ENCODE measurements at places on chromosomes 6 and 20. TPM values are rescaled to one million over a fixed set of nuclear protein-coding genes. Genes with fewer than 3 reads are reported as not detected.

- DNase-seq, result no peak
Measured at GRCh38 chr6:124373386-124373785, 569.7 kb downstream of the NKAIN2 start.

DNA sequence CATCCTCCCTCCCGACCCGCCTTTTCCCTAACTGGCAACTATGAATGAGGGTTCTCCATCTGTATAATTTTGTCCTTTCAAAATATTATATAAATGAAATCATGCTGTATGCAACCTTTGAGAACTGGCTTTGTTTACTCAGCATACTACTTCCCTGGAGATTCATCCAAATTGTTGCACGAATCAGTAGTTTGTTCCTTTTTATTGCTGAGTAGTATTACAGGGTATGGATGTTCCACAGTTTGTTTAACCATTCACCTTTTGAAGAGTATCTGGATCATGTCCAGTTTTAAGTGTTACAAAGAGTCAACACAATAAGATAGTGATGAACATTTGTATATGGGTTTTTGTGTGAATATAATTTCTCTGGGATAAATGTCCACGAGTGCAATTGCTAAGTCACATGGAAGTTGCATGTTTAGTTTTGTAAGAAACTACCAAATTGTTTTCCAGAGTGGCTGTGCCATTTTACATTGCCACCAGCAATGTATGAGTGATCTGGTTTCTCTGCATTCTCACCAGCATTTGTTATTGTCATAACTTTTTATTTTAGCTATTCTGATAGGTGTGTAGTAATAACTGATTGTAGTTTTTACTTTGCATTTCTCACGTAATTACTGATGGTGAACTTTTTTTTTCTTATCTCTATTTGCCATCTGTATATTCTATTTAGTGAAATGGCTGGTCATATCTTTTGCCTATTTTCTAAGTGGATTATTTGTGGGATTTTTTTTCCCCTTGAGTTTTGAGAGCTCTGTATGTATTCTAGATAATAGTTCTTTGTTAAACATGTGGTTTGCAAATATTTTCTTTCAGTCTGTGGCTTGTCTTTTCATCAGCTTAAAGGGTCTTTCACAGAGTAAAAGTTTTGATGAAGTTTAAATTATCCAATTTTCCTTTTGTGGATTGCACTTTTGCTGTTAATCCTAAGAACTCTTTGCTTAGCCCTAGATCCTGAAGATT is 14.4 kb upstream of the RNF24 start:
- no peak for DNase-seq

DNA sequence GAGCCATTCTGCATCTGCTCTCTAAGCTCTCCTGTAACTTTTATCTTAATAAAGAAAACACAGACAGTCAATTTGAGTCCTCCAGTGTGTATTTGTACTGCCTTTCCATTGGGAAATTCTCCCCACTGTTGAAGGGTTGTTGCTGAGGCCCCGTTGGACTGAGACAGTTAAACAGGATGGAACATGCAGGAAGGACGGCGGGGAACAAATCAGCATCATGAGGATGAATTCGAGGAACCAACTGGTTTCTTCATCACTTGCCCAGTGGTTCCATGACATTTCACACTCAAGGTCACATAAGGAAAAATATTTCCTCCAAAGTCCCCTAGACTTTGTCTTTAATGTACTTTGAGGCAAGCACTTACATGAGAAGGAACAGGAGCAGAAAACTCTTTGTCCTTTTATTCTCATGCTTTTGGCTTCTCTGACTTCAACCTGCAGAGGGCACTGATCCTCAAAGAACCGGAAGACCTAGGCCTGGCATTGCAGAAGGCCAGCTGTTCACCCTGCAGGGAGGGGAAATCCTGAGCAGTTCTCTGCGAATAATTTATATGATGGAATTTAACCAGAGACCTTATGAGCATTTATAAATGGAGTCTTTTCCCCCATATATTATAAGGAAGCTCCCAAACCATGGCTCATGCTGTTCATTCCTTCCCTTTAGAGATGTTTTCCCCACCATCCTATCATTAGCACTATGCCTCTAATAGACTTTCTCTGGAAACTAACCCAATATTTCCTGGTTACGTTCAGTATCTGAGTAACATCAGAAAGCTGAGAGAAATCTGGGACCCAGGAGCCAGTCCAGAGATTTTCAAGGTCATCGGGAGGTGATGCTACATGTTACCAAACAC is 55.2 kb upstream of the ADGRF1 start:
- peak; percentile 53 for DNase-seq

GRCh38 chr20:64084685-64085152 is 521 bp upstream of the LKAAEAR1 start:
- DNase-seq, result no peak

GRCh38 chr6:143821359-143821758 is 21.8 kb upstream of the LTV1 start:
- no peak for DNase-seq

DNA sequence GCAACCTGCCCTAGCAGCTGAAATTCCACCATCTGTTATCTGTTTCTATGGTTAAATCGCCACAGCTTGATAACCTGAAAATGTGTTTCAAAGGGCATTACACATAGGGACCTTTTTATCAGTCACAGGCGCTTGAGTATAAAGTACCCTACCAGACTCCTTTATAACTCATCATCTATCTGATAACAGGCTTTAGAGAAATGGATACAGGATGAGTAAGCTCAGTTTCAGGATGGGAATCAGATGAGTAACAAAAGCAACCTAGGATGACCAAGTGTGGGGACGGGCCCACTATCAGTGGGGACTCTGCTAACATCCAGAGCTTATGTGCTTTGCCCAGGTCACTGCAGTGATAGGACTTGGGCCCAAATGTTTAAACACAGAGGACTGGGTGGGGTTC is 75.6 kb downstream of the PRND start:
- DNase-seq, result no peak

- no peak for DNase-seq
Measured at GRCh38 chr20:42484335-42484734, 705.4 kb downstream of the PTPRT start.

GRCh38 chr6:38172739-38173410 is 353.3 kb downstream of the ZFAND3 start:
- no peak for DNase-seq

GRCh38 chr6:87293526-87293925 is 28.9 kb upstream of the SMIM8 start:
- no peak for DNase-seq

DNA sequence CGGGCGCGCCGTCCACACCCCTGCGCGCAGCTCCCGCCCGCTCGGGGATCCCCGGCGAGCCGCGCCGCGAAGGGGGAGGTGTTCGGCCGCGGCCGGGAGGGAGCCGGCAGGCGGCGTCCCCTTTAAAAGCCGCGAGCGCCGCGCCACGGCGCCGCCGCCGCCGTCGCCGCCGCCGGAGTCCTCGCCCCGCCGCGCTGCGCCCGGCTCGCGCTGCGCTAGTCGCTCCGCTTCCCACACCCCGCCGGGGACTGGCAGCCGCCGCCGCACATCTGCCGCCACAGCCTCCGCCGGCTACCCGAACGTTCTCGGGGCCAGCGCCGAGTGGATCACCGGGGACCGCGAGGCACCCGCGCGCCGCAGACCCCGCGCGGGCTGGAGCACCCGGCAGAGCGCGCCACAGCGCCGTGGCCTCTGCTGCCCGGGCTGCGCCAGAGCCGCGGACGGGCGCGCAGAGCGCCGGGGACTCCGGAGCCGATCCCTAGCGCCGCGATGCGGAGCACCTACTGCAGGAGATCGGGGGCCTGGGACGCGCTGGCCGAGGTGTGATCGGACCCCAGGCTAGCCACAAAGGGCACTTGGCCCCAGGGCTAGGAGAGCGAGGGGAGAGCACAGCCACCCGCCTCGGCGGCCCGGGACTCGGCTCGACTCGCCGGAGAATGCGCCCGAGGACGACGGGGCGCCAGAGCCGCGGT is at the start of gene BMP2:
TSS of gene BMP2 (plus strand) at position 151 of the 692 bp plus-strand sequence. CDS start 2,441 bp downstream, outside the sequence.
- DNase-seq, result peak; percentile 84

- no peak for DNase-seq
Measured at GRCh38 chr6:3159805-3160781, 2.7 kb upstream of the TUBB2A start.

DNA sequence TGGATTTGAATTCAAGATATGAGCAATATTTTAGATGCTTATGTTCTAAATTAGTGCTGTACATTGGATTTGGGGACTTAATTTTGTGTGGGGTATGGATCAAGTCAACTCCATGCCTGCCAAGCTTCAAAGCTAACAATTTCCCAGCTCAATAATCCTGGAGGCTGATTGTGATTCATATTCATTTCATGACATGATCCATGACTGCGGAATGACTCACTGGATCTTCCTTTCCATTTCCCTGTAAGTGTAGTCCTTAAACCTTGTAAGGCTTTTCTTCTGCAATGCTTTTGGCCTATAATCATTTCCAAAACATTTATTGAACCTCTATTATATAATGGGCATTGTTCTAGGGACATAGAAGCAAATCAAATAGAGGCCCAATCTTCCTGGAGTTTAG is 44.7 kb upstream of the CCN2 start:
- DNase-seq, result no peak

DNA sequence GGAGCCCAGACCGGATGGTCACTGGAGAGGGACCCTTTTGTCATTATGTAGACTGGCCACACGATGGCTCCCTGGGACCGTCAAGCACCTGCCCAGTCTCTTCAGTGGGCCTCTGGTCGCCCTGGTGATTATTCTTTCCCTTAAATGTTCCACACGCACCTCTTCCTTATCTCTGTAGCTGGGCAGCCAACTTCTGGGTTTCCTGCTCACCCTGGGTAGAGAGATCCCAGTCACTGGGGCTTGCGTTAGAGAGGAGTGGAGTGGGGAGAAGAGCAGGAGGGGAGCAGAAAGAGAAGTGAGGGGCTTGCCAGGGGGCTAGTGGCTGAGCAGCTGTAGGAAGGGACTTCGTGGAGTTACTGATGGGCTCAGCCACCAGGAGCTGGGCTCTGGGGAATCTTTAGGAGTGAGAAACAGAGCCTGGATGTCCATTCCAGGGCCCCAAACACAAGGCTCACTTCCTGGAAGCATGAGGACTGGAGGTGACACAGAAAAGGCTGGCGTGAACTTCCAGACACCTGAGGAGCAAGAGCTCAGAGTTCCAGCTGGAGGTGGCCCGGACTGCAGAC is 150.1 kb downstream of the DHX35 start:
- DNase-seq, result peak; percentile 43

DNA sequence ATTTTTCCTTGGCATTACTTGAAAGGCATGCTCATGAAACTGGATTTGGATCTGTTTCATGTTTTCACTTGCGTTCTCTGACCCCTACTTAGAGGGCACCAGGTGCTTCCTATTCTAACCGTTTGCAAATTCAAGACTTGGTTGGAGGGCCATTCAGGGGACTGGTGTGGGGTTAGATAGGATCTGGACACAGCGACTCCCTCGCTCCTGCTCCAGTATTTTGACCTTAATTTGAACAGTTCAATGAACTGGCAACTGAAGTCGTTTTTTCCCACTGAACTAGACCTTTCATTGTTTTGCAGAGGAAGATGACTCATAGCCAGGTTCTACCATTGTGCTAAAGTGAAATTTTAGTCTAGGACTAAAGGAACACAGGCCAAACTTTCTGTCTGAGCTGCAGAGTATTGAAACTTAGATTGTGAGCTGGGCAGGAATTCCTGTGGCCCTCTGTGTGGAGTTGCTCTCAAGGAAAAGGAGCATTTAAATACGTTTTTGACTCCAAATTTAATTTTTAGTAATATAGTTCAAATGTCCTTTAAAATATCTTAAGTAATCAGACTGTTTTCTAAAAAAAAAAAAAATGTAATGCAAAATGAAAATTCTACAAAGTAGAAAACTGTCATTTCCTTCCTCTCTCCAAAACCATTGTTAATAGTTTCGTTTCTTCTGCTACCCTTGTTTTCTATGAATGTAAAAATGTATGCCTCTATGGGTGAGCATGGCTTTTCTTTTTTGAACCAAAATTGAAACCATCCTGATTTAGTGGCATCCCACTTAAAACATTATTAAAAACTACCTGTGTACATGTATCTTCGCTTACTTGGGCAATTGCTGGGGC is 64.8 kb downstream of the UTRN start:
- DNase-seq, result no peak

DNA sequence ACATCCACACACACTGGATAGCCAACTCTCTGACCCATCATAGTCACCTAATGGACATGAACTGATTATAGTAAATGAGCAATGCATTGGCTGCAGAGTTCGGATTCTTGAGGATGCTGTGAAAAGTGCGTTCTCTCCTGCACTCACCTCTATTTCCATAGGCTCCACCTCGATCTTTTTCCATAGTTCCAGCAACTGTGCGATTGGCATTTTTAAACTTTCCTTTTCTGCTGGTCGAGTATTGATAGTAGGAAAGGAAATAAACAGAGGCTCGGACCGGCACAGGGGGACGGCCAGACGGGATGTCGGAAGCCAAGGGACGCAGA is 94.4 kb downstream of the RNASET2 start:
- no peak for DNase-seq

GRCh38 chr20:63495741-63496595 is 2.9 kb downstream of the EEF1A2 start:
- peak; percentile 82 for DNase-seq

DNA sequence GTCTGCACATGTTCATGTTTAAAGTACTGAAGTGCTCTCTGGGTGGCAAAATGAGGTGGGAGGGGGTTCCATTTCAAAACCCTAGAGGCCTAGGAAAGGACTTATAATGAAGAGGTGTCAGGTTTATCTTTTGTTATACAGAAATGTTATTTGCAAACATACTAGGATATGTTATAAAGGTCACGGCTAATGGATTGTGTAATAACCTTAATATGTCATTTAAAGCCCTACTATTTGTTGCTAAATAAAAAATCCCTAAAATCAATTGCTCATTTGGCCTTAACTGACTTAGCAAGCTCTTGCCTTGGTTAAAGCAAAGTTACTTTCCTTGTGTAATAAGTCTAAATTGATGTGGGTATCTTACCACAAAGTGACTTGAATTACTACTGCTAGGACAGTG is 8.8 kb downstream of the NKX2-4 start:
- no peak for DNase-seq

- no peak for DNase-seq
Measured at GRCh38 chr6:23503173-23503572, 622.8 kb upstream of the NRSN1 start.

DNA sequence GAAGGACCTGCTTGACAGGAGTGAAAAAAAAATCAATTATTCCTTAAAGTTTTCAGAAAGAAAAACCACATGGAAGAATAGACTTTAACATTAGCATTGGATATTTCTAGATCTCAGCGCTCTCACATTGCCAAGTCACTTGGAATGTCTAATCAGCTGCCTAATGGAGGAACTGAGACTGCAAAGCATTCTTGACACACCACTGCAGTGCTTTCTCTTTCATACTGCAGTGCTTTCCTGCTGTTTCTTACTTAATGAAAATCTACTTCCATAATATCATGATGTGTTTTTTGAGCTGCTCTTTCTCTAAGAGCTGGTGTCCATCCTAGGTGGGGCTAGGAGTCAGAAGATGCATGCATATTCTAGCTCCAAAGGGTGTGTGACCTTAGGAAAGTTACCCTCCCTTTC is 20.4 kb upstream of the MCM3 start:
- DNase-seq, result no peak

DNA sequence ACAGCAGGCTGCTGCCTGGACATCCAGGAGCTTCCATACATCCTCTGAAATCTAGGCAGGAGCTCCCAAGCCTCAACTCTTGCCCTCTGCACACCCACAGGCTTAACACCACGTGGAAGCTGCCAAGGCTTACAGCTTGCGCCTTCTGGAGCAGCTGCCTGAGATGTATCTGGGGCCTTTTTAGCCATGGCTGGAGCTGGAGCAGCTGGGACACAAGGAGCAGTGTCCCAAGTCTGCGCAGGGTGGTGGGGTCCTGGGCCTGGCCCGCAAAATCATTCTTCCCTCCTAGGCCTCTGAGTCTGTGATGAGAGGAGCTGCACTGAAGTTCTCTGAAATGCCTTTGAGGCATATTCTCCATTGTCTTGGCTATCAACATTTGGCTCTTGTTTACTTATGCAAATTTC is 255.0 kb downstream of the DLL1 start:
- DNase-seq, result no peak

CYB5R4 gene
- 13.9 TPM for total RNA-seq

GDAP1L1 gene
- total RNA-seq, result 0.42 TPM

RCAN2 gene
- total RNA-seq, result 254 TPM

KIFC1 gene
- total RNA-seq, result 0.74 TPM

All from left ventricle myocardium superior (tissue), 1 donor.